ENCODE measurements at places on chromosomes 5 and 9.

DNA sequence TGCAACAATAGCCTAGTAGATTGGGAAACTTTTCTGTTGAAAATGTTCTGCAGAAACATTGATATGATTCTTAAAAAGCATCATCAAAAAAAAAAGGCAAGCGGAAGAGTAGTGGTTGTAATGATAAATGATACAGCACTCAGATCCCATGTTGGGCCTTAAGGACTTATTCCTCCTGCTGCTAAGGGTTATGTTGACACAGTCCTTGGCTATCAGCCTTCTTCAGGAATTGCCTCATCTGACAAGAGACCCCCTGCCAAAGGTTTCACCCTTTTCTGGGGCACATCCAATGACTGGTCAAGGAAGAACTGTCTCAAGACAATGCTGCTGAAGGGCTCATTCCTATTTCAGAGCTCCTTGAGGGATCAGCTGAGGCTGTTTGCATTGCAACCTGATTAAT lies 44.3 kb upstream of the MAMDC2 start:
- no peak for DNase-seq

GRCh38 chr9:73869264-73869663 lies 627.9 kb upstream of the RORB start:
- DNase-seq = no peak

GRCh38 chr5:141382469-141383294 lies at the start of gene PCDHGA7:
TSS of gene PCDHGA7 (plus strand) at chr5:141382742. CDS start at chr5:141382900, 158 bp downstream.
- no peak for DNase-seq

DNA sequence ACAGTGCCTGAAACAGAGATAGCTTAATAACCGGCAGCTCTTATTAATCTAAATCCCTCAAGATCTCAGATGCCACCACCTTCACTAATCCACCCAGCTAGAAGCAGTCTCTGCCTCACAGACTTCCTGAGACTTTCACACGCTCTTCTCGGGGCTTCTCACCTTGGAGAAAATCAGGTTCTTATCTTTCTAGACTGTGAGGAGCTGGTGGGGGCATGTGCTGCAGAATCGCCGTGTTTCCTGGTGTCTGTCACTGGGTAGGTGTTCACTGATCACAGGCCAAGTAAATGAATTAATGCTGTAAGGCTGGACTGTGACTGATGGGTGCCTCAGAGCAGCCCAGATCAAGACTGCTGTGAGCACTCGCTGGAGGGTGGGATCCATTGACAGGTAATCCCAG lies 101.7 kb downstream of the PSD2 start:
- DNase-seq = no peak

DNA sequence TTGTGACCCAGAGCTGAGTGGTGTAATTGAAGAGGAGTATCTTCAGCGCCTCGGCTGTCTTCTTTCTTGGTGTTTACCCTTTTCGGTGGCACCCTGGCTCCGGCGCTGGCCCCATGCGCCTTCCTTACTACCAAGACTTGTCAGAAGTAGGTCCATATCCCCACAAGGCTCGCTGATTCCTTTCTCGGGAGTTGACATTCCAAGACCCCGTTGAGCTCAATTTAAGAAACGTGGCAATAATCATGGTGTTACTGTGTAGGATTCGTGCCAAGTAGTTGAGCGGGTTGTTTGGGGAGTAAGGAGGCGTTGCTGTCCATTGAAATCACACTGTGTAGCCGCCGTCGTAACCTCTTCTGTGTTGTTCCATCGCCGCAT lies 795 bp downstream of the NDUFAF2 start:
- DNase-seq = no peak

GRCh38 chr5:151772029-151772845 lies 483 bp downstream of the G3BP1 start:
- no peak for DNase-seq

GRCh38 chr9:13898957-13899356 lies 415.0 kb downstream of the NFIB start:
- DNase-seq = no peak

DNA sequence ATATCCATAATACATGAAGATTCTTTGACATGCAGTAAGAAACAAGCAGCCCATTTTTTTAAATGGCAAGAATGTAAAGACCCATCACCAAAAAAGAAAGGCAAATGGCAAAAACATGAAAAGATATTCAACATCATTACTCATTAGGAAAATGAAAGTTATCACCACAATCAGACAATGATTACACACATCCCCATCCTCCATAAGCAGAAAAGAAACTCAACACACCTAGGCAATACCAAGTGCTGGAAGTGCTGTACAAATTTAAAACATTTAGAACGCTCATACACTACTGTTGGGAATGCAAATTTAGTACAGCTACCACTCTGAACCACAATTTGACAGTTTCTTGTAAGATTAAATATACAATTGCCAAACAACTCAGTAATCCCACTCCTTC lies 466.7 kb downstream of the ACTL7B start:
- DNase-seq = no peak
